Lung (tissue), 17 donors: ENCODE measurements at places on chromosomes 2 and 18. TPM values are rescaled to one million over a fixed set of nuclear protein-coding genes. Genes with fewer than 3 reads are reported as not detected.

Gene CHN1
- 15.2 TPM for total RNA-seq

Gene SOWAHC
- total RNA-seq: 15.2 TPM

Gene CHRNG
- total RNA-seq: not detected

- no peak for DNase-seq
Measured at GRCh38 chr2:219392754-219393153, 5.0 kb upstream of the DNPEP start.

DNA sequence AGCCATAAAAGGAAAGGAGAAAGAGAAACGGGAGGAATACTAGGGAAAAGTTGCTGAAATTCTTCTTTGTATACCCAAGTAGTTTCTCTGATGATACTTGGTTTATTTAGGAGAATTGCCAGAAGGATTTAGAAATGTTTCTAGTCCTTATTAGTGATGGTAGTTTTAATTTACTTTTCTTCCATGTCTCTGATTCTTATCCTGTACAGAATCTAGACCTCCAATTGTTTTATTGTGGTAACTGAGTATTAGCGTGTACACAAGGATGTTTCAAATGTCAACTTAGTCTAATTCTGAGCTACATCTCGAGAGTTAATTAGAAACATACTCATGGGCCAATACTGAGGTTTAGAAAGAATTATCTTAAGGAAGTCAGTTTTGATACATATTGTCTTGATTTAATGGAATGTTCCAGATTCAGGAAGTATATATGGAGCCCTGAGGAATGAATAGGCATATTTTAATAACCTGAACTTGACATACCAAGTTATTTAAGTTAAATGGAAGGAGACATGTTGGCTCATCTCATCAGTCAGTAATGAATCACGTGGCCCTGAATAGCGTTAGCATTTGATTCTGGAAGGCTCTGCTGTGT, 219.6 kb downstream of the LTBP1 start:
- DNase-seq: no peak

GRCh38 chr2:199556527-199557285, 99.0 kb upstream of the SATB2 start:
- no peak for DNase-seq

GRCh38 chr2:153005071-153005730, 286.8 kb downstream of the ARL6IP6 start:
- no peak for DNase-seq

DNA sequence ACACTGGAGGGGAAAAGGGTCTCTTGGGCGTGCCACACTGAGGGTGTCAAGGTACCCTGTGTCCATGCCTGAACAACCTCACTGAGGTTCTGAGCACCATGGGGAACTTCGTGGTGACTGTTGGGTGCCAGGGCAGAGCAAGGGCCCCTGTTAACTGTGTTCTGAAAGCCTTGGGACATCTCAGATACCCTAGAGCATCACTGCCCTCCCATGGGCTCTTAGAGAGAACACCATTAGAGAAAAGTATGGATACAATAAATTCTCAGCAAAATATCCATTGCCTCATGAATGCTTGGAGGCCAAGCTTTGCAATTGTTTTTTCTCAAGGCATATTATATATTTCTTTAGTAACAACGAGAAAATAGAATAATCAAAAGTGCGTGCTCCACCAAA, 488.5 kb upstream of the NRP2 start:
- DNase-seq: no peak
